ENCODE measurements at places on chromosomes 16 and 17. TPM values are rescaled to one million over a fixed set of nuclear protein-coding genes. Genes with fewer than 3 reads are reported as not detected.

DNA sequence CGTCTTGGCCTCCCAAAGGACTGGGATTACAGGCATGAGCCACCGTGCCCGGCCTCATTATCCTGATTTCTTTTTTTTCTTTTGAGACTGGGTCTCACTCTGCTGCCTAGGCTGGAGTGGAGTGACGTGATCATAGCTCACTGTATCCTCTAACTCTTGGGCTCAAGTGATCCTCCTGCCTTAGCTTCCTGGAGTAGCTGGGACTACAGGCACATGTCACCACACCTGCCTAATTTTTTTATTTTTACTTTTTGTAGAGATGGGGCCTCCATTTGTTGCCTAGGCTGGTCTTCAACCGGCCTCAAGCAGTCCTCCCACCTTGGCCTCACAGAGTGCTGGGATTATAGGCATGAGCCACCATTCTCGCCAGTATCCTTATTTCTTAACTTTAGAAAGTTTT, 3.5 kb downstream of the TENT4B start:
- no peak for DNase-seq

GJC1 gene
- 22.7 TPM for total RNA-seq

BEAN1 gene
- 3.1 TPM for total RNA-seq

RNF135 gene
- 24.2 TPM for total RNA-seq

DNA sequence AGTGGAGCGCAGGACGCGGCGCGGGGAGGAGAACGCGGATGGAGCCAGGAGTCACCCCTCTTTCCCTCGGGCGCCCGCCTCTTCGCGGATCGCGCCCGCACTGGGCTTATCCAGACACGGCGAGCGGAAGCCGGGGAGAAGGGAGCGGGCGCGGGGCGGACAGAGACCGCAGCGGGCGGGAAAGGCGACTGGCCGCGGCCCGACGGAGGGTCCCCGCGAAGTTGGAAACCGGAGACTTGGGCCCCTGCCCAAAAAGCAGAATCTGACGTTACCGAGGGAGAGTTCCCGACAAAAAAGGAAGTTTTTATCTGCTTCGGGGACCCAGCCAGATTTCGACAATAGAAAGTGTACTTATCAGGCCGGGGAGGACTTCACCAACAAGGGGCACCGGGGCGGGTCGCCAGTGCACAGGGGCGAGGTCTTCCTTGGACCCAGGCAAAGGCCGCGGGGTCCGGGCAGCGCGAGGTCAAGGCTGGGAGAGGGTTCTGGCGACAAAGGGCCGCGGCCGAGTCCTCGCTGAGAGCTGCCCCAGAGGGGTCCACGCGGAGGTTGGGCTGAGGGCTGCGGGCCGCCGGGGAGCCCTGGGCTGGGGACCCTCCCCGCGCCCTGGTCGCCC, 519 bp downstream of the ST6GALNAC2 start:
- DNase-seq, result no peak

CHD9NB gene
- total RNA-seq, result 2.7 TPM

DNA sequence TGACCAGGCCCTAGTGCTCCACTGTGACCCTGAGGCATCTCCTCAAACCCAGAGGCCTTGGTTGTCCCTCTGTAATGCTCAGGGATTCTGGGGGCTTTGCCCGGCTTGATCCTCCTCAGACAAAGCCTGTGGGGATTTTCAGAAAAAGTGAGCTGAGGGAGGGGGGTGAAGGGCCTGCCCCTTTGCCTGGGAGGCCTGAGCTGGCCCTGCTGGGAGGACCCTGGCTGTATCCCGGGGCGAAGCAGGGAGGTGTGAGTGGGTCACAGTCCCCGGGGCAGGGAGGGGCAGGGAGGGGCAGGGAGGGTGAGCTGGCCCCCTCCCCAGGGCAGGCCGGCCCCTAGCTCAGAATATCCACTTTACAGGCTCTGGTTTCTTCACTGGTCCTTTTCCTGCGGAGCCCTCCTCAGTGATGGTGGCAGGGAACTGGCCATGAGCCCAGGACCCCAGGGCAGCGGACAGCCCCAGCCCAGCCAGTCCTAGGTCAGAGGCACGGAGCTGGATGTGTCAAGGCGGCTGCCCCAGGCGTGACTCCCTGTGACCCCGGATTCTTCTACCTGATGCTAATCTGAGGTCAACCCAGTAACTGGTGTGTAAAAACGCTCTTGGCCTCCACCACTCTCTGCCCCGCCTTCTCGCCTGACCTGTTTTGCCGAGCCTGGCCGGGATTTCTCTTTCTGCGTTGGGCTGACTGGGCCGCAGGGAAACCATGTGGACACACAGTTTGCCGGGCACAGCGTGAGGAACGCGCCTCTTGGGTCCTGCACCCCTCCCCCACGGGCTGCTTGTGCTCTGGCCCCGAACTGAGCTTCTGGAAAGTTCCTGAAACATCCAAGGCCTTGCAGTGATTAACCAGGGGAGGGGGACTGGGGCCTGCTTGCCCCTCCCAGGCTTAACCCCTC, 5.8 kb upstream of the FASN start:
- DNase-seq, result no peak

CA7 gene
- not detected for total RNA-seq

DNA sequence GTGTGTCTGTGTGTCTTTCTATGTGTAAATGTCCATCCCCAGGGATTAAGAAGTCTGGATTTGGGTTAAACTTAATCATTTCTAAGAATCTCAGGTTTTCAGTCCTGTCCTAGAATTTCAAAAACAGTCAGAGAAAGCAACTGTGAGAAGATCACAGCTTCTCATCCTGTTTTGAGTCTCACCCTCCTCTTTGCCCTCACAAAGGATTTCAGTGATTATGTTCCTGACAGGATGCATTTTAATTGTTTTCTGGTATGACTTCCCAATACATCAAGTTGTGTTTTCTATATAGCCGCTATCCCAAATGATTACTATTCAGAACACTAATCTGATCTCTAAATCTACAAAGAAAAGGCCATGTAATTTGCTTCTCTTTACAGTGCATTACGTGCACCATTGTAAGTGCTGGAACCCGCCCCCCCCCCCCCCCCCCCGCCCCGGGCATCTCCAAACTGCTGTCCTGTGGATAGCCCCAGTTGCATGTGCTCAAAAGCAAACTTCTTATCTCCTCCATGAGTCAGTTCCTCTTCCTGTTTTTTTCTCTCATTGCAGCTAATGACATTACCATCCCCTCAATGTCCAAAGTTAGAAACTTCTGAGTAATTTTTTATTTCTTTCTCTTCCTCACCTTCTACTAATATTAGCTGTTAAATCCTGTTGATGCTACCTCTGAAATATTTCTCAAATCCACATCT, 73.9 kb downstream of the CDH13 start:
- DNase-seq, result peak; percentile 42

- no peak for DNase-seq
Observed at GRCh38 chr16:175011-175949, 1.2 kb upstream of the HBA1 start.

- DNase-seq, result no peak
Observed at GRCh38 chr16:56781528-56781961, 51.6 kb downstream of the NUP93 start.

DNA sequence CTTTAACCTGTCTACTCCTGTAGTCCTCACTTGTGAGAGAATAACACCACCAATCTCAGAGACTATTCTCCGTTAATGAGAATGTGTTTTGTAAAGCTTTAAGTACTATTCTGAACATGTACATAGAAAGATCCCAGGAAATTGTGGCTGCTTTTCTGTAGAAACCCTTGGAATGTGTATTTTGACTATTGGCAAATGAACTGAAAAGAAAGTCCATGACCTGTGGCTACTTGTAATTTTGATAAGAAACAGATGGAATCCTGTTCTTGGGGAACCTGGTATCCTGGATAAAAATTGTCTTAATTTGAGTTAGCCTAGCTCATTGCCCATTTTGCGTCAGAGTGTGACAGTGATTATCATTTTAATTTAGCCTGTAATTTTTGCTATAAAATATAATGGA, 9.1 kb downstream of the CTCF start:
- DNase-seq, result no peak

ZNF423 gene
- total RNA-seq, result 1.8 TPM

- DNase-seq, result no peak
Observed at GRCh38 chr16:4193920-4194319, 48.0 kb downstream of the SRL start.
